Stimulated activated CD8-positive, alpha-beta memory T cell treated with anti-CD3 and anti-CD28 coated beads, Interleukin-15, amount 100 ng/mL, for 24 hours (primary cell): ENCODE measurements at places on chromosomes 3 and 15.

GRCh38 chr15:88144921-88145653 is 111.5 kb downstream of the NTRK3 start:
- no peak for DNase-seq

DNA sequence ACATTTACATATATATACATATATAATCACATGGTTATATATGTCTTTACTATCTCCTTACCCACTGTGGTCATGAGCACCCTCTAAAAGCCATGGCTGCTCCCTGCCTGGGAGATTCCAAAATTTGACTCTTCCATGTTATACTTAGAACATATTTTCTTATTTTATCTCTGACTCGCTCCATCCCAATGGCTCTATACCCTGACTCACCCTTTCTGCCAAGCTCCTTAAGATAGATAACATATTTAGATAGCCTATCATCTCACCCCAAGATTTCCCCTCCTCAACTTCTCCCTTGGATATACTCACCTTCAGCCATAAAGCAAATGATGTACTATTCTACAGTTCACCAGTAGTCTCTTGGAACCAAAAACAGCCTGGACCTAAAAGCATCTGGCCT is 65.1 kb downstream of the CD200R1L start:
- no peak for DNase-seq

GRCh38 chr3:58419780-58420507 is 13.7 kb downstream of the PDHB start:
- DNase-seq: no peak

DNA sequence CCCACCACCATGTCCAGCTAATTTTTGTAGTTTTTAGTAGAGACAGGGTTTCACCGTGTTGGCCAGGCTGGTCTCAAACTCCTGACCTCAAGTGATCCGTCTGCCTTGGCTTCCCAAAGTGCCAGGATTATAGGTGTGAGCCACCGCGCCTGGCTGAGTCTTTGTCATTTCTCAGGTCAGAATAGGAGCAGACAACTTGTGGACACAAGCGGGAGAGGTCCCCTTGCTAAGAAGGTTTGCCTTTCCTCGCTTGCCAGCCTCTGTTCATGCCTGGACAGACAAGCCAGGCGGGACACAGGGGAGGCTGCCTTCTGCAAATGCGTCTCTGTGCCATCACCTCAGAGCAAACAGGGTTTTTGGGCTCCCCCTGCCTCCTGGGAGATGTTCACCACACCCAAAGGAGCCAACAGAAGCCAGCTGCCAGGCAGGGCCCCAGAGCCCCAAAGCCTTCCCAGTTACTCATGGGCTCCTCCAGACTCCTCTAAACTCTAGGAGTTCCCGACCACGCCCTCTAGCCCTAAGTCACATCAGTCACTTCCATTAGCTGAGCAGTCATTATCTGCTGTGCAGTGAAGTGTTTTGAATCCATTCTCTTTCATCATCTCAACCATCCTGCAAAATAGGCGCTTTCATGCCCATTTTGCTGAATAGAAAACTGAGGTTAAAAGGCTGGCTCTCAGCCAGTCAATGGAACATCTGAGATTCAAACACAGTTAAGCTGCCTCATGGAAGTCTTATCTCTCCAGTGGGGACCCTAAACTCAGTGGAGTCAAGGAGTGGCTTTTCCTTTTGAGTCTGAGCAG is 245.0 kb downstream of the UACA start:
- DNase-seq: no peak

DNA sequence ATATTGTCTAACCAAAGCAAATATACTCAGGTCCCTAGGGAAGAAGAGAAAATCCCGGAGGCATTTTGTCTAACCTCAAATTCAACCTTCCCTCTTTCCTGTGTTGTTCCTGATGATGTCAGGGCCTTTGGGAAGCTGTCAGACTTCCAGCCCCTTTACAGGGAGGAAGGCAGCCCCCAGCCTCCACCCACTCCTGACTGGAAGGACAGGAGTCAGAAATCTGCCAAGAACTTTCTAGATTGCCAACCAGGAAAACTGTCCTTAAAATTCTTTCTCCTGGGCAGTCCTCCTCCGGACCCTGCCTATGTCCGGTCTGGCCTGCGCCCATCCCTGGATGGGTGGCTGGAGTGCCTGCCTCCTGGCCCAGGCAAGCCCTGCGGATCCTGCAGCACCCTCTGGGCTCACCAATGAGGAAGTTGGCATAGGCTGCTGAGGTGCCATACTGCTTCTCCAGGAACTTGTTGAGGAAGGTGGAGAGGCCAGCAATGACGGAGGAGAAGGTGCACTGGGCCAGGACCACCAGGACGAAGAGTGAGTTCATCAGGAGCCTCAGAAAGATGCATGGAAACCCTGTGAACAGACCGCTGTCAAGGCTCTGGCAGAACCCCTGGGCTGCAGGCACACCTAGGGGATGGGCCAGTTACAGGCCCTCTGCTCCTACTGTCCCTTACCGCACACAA is 52.6 kb upstream of the RAB6B start:
- DNase-seq: no peak

- no peak for DNase-seq
Measured at GRCh38 chr3:130473416-130473815, 43.6 kb upstream of the COL6A6 start.

- DNase-seq: no peak
Measured at GRCh38 chr3:79183496-79183895, 584.3 kb downstream of the ROBO1 start.

DNA sequence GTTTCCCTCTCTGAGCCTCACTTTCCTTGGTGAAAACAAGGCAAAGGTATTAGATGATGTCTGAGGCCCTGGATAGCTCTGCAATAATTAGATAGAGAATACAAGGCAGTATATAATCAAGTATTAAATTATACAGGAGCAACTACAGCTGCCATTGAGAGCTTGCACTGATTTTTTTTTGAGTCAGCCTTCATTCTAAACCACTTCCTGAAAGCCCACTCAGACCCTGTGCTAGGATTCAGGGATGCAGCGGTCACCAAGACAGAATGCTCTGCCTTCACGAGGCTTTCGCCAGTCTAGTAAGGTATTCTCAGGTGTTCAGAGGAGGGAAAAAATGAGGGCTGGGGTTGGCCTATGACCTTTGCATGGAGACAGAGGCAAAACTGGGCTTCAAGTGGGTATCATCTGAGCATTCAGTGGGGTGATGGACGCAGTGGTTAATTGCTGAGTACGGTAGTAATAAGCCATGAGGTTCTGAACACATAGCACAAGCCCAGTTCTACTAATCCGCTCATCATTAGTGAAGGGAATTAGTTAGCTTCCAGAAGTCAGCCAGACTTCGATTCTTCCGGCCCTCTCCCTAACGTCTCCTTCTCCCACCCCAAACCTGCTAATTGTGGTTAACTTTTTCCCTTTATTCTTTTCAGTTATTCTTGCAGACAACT is 3.6 kb downstream of the VGLL4 start:
- DNase-seq: no peak

- no peak for DNase-seq
Measured at GRCh38 chr3:129623447-129624118, 17.1 kb upstream of the PLXND1 start.

DNA sequence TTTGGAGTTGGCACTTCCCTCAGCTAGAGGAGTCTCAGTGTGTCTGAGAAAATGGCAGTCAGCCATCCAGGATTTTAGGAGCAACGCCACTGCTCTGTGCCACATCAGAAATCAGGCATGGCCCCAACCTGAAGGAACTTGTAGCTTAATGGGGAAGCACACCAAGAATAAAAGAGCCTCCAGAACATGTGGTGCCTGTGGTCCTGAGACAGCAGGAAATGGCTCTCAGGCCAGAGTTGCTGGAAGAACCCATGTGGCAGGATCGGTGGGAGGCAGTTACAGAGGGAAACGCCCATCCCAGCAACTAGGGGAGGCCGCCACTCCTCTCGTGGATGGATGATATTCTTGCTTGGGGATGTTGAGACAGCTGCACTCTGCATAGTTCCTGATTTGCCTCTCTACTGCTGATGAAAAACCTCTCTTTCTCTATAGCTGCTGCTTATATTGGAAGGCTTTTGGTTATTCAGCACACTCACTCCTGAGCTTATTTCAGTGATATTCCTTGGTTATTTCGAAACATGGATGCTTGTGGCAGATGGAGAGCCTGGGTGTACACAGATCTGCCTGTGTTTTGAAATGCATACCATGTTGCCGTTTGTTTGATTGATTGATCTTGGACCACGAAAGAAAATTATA is 52.4 kb downstream of the KLHL25 start:
- DNase-seq: no peak
